ENCODE measurements at places on chromosomes 3 and 15.

DNA sequence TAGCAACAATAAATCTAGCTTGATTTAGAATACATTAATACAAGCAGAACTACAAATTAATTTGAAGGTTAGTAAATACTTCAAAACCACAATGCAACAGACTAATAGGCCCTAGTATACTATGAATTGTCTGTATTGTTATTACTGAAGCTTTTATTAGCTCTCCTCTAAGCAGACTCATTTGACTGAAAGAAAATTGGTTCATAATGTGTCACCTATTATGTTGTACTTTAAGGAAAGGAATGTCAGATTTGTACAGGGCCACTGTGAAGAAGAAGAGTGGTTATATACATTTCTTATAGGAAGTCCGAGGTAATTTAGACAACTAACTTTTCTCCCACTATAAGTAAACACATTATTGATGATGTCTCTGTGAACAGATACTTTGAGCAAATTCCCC is 954.5 kb downstream of the ZPLD1 start:
- DNase-seq, result no peak

GRCh38 chr3:149560617-149561016 is 86.1 kb downstream of the TM4SF4 start:
- no peak for DNase-seq

- no peak for DNase-seq
Measured at GRCh38 chr3:197456261-197457091, 99.3 kb downstream of the BDH1 start.

- no peak for DNase-seq
Measured at GRCh38 chr3:99683465-99683864, 45.1 kb downstream of the COL8A1 start.

DNA sequence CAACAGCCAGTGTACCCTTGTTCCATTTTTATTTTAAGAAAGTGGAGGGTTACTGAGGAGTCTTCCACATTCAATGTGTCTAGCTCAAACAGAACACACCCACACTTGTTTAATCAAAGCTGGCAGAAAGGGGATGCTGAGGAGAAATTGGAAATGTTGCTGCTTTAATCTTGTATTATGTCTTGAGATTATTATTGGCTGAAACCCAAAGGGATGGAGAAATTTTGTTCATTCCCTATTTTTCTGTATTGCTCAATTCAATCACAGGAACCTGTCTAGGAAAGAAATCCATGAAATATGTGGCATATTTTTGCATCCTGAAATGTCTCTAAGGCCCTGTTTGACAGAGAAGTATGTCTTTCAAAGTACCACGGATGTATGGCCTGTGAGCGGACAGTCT is 238.0 kb downstream of the MYRIP start:
- no peak for DNase-seq

DNA sequence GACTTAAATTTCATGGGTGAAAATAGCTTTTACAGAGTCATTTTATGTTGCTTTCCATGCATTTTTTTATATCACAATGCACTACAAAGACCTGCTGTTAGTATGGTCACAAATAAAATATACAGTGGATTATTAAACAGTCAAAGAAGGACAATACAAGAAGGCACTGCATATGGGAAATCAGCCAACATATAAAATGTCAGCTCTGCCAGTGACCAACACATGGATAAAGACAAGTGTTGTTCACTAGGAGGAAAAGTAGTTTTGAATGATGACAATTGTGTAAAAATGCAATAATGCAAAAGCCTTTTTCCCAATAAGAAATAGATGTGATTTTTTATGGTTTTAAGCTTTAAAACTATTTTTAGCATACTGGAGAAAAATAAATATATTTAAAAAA is 425.3 kb upstream of the CBLB start:
- no peak for DNase-seq

- DNase-seq, result no peak
Measured at GRCh38 chr3:30811151-30811795, 83.2 kb downstream of the GADL1 start.

GRCh38 chr3:129199366-129199765 is 15.7 kb upstream of the CNBP start:
- DNase-seq, result no peak

DNA sequence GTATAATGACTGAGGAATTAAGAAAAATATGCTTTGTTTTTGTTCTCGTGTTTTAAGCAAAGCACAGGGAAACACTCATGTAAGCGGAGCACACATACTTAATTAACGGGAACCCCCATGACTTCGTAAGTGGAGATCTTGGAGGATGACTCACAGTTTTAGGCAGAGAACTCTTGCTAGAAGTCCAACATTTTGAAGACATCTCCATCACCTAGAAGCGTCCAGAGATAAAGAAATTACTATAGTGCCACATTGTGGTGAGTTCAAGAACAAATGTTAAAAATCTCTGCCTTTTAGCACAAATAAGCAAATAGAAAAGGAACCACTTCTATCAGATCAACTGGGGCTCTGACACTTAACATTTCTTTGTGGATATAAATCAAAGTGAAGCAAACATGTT is 194.1 kb upstream of the ARHGEF26 start:
- no peak for DNase-seq

DNA sequence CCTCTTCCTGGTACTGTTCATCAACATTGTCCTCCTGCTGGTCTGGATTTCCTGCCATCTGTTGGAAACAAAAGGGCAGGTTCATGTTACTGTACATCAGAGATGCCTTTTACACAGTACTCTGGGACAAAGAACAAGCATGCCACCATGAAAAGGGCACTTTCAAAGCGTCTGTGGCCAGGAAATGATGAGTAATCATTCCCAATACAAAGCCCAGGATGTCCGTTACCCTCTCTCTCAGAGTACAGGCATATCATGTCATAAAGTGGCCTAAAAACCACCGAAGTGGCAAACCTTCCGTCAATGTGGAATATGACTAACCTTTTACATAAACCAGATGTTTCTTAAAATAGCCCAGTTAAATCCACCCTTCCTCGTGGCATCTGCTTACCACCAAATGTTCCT is 71.2 kb downstream of the GOLIM4 start:
- no peak for DNase-seq
